EL (cell line): ENCODE measurements at places on chromosomes 7 and 10.

DNA sequence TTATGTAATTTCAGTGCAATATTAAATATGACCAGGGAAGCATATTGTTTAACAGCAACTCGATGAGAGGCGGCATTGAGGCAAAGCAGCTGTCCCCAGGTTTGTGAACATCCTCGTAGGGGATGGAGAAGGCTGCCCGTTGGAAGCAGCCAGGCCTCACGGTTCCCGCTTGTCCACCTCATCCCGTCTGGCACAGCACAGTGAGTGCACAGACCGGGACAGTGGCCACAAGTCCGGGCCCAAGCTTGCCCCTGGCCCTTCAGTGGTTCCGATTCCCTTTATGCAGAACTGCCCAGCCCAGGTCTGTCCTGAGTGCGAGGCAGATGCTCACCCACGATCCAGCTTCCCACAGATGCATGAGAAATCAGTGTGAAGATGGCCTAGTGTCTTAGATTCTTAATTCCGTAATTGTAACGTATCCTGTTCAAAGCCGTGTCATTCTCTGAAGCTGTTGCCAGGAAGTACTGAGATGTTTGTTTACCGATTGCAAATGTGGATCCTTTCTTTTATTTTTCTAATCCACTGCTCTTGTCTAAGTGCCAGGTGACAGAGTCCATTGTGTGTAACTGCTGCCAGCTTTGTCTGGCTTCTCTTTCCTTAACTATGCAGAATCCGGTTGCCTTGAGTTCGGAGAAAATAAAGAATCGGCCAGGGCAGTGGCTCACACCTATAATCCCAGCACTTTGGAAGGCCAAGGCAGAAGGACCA lies 35.5 kb downstream of the PFKP start:
- no peak for DNase-seq

GRCh38 chr7:26910221-26910620 lies 45.8 kb upstream of the SKAP2 start:
- peak; percentile 90 for DNase-seq

DNA sequence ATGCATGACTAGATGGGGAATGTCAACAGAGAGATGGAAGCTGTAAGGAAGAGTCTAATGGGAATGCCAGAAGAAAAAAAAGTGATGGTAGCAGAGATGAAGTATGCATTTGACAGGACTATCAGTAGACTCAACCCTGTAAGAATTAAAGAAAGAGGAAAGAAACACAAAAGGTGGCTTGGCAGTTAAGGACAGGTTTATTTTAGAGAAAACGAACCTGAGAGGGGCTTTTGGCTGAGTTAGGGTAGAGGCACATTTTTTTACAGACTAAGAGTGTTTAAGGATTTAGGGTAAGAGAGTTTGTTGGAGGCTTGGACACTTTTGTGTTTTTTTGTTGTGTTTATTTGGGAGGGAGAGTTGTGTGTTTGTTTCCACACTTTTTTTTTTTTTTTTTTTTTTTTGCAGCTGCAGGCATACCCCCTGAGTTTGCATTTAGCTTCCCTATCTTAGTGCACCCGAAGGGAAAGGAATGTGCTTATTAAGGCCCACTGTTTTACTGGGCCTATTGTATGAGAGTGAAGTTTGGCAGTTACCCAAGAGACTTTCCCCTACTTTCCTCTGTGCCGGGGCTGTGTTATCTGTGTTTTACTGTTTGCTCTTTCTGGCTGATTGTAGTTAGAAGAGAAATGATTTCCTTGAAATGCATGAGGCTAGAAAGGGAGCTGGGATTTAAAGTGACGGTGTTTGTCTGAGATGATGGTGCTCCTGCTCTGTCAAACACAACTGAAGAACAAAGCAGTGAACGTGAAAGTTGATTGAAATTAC lies 32.0 kb downstream of the NPVF start:
- DNase-seq = no peak

GRCh38 chr10:110610308-110610774 lies 33.8 kb upstream of the RBM20 start:
- DNase-seq = peak; percentile 65

DNA sequence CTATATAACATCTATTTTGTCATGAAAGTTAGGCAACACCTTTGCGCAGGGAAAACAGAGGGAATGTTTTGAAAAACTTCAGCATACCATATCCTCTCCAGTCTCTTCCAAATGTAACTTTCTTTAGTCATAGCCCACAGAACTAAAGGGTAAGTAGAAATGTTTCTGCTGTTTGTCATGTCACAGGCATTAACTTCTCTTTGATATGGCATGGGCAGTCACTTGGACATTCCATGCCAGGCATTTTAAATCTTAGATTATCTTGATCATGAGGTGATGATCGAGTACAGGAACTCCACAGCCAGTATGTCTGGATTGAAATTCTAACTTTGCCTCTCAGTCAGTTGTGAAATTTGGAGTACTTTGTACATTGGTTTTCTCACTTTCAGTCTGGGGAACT lies 27.5 kb upstream of the ETV1 start:
- no peak for DNase-seq

DNA sequence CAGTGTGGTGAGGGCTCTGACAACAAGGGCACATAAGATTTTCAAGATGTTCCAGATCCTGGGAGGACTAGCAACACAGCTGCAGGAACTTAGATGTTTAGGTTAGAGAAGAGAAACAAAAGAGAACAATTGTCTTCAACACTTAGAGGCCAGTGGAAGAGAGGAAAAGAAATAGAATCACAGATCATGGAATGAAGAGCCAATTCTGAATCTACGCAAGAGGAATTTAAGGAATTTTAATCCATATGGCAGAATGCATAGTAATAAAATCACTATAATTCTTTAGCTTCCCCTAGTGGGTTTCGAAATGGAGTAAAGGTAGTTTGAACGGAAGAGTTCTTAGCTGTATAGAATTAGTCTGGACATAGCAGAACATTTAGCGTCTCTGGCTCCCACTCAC lies 114.6 kb upstream of the LRRTM3 start:
- DNase-seq = no peak

DNA sequence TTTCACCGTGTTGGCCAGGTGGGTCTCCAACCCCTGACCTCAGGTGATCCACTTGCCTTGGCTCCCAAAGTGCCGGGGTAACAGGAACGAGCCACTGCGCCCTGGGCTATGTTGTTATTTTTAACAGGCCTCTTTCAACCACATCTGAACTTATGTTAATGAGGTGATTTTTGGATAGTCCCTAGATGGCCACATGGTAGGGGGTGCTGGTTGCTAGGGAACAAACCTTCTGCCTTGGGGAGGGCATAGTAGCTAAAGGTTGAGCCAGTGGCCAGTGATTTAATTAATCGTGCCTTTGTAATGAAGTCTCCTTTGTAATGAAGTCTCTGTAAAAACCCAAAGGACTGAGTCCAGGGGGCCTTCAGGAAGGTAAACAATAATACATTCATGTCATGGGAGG lies 9.1 kb downstream of the COMTD1 start:
- no peak for DNase-seq

- DNase-seq = no peak
Measured at GRCh38 chr7:11332865-11333228, 359.2 kb downstream of the PHF14 start.

DNA sequence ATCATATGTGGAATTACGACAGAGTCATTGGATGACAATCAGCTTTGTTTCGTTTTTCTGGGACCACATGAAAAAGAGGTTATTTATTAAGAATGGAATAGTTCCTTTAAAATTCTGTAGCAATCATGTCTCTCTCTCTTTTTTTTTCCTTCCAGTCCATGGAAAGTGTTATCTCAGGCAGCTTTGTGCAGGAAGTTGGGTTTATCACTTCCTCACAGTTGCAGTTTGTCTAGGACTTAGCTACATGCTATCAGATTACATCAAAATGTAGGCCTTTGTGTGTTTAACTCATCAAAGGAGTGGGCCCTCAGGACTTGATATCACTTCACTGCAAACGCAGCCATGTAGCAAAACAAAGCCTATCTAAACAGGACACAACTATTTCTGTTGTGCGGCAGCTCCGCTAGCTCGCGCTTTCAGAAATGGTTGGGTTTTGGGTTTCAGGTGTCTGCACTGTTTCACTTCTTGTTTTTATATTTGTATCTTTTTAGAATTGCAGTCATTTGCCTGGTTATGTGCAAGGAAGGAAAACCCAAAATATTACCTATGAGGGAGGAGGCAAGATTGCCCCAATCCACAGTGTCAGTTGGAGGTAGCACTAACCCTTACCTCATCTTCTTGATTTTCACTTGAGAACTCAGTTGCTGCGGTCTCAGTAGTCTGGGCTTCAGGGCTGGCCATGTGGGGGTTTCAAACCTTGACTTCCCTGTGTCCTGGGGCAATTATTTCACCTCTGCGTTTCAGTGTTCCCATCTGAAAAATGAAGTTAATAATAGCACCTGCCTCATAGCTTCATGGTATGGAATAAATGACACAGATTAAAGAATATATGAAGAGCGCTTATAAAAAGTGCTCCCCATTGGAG lies 66.7 kb downstream of the HHEX start:
- no peak for DNase-seq
